ENCODE measurements at places on chromosomes 12 and 14.

DNA sequence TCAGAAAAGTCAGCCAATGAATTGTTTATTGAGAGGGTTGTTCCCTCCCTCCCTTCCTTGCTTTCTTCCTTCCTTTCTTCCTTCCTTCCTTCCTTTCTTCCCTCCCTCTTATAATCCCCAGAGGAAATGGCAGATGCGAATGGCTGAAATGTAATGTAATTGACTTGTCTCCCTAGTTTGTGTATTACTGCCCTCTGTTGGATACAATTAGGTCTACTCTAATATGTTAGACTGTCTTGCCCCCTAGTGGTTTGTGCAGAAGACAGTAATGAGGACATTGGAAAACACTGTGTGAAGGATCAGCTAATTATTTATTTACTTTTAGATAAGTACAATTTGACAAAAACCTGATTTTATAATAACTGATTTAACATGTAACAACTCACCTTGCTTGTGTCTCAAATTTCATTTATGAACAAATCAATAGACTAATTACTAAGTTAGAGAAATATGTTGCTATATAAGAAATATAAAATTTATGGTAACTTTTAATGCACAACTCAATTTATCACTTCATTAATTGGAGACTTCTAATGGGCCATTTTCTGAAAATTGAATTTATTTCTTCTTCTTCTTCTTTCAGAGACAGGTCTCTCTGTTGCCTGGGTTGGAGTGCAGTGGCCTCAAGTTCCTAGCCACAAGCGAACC lies 229.8 kb upstream of the LRIG3 start:
- DNase-seq, result peak; percentile 86

DNA sequence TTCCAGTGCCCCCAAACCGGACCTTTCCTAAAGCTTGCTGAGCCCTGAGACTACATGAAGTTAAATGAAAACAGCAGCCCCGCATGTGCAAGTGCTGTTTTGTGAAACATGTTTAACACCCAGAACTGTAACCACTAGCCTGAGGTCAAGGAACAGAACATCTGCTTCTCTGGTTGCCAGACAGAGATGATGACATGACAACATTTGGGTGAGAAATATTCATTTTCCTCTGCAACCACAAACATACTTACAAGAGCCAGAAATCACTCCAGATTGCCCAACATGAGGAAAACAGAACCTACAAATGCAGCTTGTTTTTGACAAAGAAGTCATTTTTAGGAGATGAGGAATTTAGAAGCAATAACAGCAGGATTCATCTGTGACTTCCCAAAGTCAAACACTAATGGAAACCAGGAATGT lies 110.4 kb downstream of the BCAT1 start:
- DNase-seq, result peak; percentile 20

DNA sequence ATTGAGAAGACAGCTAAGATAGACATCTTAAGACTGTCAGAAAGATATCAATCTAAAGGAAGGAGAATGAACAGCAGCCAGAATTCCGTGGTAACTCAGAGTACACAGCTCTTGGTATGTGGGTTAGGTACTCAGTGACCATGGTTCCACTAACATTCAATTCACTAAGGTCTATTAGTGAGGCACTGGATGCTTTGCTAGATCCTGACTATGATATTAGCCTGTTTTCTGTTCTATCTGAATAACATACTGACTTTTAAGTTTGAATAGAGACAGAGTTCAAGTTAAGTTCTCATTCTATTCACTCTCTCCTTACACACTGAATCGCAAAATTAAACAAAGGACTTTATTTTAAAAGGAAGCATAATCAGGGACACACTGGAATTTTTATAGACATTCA lies 106.4 kb downstream of the PRKD1 start:
- no peak for DNase-seq

DNA sequence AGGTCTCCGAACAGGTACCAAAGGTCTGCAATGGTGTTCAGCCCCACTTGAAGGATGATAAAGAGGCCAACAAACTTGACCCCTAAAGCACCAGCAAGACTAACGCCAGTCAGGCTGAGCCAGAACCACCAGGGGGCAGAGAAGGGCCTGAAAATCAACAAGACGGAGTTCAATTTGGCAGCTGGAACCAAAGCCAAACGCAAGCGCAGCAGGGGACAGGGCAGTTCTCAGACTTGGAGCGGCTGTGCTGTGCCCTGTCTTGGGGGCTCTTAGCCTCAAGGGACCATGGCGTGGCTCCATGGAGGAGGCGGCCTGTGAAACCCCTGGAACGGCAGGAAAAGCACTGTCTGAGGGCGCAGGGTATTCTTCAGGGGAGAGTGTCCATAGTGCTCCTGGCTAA lies 19.6 kb downstream of the POMT2 start:
- DNase-seq, result peak; percentile 82

GRCh38 chr12:104959335-104959841 lies 1.3 kb upstream of the SLC41A2 start:
- peak; percentile 76 for DNase-seq

Measured in ELR (cell line).